Kidney epithelial cell (primary cell): ENCODE measurements at places on chromosomes 13 and 19. TPM values are rescaled to one million over a fixed set of nuclear protein-coding genes. Genes with fewer than 3 reads are reported as not detected.

- DNase-seq: no peak
These were observed 31.5 kb downstream of the DPY19L3 start for GRCh38 chr19:32437096-32437495.

- no peak for DNase-seq
These were observed 5.0 kb downstream of the WASF3 start for GRCh38 chr13:26562512-26562890.

The SELENOV gene
- total RNA-seq: 0.27 and 0.42 TPM in 2 replicates

The ERICH4 gene
- total RNA-seq: not detected in 2 replicates

The ZNF547 gene
- 1.7 and 6.0 TPM in 2 replicates for total RNA-seq
